ENCODE measurements at places on chromosomes 4 and X.

DNA sequence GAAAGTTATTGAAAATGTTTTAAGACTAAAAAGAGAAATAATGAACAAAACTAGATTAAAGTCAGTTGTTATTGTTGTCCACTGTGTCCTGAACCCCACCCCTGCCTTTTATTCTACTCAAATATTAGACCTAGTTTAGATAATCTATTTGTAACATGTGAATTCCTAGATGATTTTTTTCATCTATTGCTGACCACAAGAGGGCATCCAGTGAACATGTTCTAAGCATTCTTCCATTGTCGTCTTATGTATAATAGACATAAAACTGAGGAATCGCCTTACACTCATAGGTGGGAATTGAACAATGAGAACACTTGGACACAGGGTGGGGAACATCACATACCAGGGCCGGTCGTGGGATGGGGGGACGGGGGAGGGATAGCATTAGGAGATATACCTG is 36.4 kb upstream of the HPRT1 start:
- no peak for DNase-seq

DNA sequence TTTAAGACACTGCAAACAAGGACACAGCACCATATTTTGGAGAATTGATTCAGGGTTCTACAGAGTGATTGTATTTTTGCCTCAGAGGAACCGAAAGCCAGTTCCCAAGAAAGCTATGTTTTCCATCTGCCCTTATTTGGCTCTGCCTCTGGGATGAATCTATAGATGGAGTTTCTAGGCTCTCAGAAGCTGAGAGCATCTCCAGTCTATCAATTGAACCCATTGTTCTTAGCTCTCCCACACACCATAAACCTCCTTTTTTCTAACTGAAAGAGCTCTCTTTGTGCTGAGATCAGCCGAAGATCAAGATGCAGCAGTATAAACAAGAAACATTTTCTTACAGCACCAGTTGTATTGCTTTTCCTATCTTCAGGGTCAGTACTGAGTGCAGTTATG is 16.9 kb downstream of the PLP1 start:
- no peak for DNase-seq

- DNase-seq = no peak
These were observed 107.8 kb upstream of the CBLL2 start for GRCh38 chrX:22164770-22165388.

DNA sequence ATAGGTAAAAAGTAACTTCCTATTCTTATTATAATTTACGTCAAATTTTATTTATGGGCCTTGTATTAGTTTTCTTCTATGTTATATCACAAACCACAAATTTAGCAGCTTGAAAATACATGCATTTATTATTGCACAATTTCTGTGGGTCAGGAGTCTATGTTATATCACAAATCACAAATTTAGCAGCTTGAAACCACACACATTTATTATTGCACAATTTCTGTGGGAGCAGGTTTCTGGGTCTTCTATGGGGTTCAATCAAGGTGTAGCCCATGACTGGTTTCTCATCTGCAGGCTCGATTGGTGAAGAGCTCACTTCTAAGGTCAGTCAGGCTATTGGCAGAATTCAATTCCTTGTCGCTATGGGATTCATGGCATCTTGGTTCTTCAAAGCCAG is 332.7 kb upstream of the HAND2 start:
- DNase-seq = no peak

GRCh38 chrX:135522878-135523693 is 2.6 kb downstream of the INTS6L start:
- DNase-seq = no peak

DNA sequence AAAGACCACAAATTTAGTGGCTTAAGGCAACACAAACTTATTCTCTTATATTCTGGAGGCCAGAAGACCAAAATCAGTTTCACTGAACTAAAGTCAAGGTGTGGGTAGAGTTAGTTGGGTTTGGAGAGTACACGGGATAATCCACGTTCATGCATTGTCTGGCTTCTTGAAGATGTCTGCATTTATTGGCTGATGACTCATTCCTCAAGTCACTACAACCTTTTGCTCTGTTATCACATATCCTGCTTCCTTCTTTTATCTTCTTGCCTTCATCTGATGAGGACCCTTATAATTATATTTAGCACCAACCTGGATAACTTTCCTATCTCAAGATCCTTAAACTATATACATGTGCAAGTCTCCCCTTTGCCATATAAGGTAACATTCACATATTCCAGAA is 590.0 kb downstream of the FSTL5 start:
- no peak for DNase-seq

DNA sequence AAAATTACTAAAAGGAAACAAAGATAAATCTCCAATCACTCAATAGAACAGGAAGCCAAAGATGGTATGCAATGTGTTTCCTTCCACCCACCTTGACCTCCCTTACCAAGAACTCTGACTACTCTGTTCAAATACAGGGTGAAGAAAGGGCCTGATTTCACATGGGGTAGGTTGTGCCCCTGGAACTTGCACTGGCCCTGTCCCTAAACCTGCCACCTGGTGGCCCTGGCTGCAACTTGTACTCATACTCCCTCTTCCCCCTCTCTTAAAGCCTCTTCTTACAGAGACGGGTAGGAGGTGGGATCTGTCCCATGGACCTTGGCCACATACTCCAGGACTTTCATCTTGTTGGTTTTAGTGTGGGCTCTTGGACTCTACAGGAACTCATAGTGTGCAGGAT is 17.3 kb upstream of the TMEM185A start:
- no peak for DNase-seq

- no peak for DNase-seq
These were observed 422.6 kb upstream of the TENM3 start for GRCh38 chr4:181820553-181820952.

GRCh38 chrX:24890677-24891076 is 125.1 kb downstream of the ARX start:
- no peak for DNase-seq

- no peak for DNase-seq
These were observed 624.1 kb upstream of the GNPDA2 start for GRCh38 chr4:45350438-45350837.

GRCh38 chrX:110136136-110136535 is 133.2 kb downstream of the TMEM164 start:
- no peak for DNase-seq

- no peak for DNase-seq
These were observed 18.0 kb downstream of the SPINK2 start for GRCh38 chr4:56803471-56803870.

- DNase-seq = no peak
These were observed 8.6 kb downstream of the SHOX start for GRCh38 chrX:639151-639550.

DNA sequence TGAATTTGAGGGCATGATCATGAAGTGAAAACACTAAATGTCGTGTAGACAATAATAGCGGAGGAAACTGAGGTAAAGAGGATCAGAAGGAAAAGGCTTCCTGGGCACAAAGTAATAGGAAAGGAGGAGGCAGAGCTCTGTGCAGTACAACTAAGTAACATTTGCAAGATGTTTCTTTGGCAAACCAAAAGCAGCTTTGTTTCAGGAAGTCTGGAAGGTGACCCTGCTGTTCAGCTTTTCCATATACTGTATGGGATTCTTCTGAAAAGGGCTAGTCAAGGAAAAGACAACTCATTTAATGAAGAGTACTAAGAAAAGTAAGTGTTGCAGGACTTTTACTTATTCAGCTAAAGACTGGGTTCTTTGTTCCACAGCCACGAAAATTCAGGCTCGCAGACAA is 463.1 kb downstream of the PCDH7 start:
- DNase-seq = no peak

DNA sequence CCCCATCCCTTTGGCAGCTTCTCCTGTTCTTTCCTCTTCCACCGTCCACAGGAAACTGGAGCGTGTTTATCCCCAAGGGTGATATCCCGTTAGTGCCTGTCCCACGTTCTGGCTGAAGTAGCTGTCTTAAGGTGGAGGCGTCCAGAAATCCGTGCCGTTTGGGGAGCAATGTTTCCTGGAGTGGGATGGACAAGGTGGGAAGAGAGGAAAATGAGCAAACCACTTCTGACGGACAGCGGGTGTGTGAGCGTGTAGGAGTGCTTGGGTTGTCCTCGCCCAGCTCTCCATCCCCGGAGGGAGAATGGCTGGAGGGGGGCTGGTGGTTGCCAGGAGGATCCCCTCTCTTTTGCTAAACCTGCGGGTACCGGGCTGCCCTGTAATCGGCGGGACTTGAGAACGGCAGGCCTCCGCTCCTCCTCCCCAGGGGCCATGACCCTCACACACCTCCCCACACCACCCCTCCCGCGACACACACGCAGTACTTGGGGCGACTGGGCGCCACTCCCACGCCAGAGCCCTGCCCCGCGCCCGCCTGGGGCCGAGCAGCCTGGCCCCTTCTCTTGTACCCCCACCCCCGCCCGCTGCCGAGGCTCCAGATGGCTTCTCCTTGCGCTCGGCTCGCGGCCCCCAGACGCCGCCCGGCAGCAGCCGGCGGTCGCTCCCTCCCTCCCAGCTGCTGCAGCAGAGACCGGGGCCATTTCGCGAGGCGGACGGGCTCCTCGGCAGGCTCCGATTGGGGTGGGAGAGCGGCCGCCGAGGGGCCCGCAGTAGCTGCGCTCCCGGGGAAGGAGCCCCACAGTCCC is 13.9 kb upstream of the PRDM8 start:
- peak; percentile 74 for DNase-seq

DNA sequence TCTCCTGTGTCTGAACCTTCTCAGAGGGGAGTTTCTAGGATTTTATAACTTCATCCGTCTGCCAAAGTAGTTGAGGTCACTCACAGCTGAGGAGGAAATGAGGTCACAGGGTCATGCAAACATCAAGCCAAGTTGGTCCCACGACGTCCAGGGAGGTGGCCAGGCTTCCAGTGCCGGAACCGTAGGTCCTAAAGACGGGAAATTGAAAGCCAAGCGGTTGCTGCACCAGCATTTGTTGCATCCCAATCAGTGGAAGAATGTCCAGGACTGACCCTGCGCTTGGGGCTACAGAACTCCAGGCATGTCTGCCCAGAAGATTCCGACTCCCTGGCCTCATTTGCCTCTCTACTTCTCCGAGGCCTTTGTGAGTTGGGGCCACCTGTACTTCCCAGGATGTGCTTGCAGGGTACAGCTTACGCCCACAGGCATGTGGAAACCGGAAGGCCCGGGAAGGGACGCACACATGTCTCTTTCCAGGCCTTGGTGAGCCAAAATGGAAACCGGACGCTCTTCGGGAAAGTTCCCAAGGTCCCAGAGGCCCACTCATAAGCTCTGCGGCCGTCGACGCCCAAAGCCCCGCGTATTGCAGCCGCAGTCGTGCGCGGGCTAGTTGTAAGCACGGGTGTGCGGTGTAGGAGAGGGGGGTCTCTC is 9.3 kb downstream of the PRDM8 start:
- peak; percentile 76 for DNase-seq

GRCh38 chr4:10643600-10644425 is 40.8 kb downstream of the CLNK start:
- no peak for DNase-seq

DNA sequence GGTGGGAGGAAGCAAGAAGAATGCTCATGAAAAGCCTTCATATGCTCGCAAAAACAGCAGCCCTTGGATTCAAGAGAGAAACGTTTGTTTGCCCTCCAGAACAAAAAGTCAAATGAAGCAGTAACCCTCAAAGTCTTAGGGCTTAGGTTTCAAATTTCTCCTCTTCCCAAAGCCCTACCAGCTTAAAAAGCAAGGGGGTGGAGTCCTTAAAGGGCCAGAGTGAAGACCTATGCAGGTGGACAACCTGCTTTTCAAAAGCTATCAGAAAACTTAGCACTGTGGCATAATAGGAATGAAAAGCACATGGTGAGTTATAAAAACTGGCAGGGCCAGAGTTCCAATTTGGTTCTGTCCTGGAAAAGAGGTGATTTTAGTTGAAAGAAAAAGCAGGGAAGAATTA is 253.3 kb downstream of the NAP1L3 start:
- DNase-seq = no peak

DNA sequence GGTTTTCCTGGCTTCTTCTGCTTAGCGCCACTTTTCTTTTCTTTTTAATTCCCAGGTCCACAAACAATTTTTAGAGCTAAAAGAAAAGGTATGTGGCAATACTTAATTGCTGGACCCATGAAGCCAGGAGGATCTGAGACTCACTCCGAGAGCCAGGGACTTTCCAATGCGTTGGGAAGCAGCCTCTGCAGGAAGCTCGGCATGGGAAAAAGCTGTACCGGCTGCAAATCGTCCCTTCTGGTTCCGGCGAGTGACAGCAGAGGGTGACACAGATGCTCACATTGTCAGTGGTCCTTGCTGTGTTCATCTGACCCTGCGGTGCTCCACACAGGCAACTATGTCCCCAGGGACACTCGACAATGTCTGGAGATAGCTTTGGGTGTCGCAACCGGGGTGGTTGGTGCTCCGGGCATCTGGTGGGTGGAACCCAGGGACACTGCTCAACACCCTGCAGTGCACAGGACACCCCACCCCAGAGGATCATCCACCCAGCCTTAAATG is 164.0 kb downstream of the PRKX start:
- no peak for DNase-seq

- peak; percentile 41 for DNase-seq
These were observed 317 bp upstream of the FRMPD4 start for GRCh38 chrX:12137951-12138360.

All from right forelimb (tissue), 1 donor.